ENCODE measurements at places on chromosomes 6 and 20.

DNA sequence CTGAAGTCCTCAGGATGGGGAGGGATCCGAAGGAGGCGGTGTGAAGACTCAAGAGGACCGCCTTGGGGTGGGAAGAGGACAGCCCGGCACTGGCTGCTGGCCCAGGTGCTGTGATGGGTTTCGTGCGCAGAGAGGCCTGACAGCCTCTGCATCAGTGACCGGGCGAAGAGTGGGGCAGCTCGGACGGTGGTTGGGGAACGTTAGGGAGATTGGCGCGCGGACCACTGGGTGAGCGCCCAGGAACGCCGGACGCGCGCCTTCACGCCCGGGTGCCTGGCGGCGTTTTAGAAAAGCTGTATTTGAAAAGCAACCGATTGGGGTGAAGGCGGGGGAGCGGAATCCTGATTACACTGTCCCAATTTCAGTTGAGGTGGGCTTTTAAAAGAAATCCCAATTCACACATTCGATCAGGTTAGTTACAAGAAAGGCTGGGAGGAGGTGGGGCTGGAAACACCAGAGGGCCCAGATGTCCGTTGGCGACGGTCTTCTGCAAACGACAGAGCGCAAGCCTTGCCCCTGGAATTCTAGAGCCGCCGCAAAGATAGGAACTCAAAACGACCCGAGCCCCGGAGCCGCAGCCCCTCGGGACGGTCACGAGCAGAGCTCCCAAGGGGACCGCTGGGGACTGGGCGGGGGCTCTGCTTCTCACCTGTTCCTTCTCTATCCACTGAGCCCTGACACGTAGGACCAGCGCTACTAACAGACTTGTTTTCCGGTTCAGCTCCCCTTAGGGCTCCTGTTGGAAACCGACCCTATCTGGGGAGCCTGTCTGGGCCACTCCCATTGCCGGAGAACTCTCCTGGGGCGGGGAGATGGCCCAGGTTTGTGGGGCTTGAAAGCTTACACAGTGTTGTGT lies 8.5 kb upstream of the TRIM40 start:
- no peak for DNase-seq

- DNase-seq: no peak
Observed at GRCh38 chr6:24477070-24477469, 12.3 kb downstream of the GPLD1 start.

- DNase-seq: no peak
Observed at GRCh38 chr6:11942185-11942864, 69.8 kb upstream of the HIVEP1 start.

- no peak for DNase-seq
Observed at GRCh38 chr6:142683714-142684141, 261.2 kb downstream of the HIVEP2 start.

DNA sequence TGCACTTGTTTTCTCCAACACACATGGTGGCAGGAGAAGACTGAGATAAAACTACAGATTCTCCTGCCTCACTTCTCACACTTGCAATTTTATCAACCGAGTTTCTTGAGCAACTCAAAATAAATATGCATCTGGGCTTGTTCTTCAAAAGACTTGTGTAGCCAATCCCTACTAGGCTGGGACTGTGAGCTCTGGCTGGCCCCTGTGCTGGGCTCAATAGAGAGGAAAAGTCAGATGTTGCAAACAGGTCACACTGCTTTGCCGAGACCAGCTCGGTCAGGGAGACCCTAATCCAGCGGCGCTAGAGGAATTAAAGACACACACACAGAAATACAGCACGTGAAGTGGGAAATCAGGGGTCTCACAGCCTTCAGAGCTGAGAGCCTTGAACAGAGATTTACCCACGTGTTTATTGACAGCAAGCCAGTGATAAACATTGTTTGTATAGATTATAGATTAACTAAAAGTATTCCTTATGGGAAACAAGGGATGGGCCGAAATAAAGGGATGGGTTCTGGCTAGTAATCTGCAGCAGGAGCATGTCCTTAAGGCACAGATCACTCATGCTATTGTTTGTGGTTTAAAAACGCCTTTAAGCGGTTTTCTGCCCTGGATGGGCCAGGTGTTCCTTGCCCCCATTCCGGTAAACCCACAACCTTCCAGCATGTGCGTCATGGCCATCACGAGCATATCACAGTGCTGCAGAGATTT lies 32.7 kb downstream of the FAM50B start:
- DNase-seq: no peak

DNA sequence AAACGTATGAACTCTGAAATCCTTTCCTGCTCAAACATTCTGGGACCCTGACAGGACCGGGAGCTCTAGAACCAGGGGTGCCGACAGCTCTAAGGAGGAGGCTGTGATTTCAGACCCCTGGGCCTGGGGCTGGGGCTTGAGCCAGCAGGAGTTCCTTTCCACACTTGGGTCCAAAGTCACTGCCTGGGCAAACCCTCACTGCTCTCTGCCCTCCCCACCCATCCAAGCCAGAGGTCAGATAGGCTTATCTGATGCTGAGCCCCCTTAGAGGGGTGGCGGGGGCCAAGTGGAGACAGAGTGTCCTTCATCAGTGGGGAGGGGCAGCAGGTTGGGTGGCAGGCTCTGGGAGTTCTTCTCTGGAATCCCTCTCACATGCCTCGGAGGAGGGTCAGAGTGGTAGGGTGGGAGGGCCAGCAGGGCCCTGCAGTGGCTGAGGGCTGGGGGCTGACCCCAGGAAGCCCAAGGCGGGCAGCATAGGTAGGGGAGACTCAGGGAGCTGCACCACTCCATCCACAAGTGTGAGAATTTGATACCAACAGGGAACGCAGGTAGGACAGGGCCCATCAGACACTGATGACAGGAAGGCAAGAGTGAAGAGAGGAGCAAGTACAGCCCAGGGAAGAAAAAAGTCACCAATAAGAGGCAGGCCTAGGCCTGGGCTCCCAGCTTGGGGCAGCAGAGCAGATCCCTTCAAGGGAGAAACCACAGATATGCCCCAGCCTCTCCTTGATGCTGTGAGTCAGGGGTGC lies 121.0 kb downstream of the MRPL14 start:
- DNase-seq: peak; percentile 68

GRCh38 chr20:48143435-48144081 lies 358.3 kb upstream of the SULF2 start:
- DNase-seq: no peak

GRCh38 chr20:3749689-3750531 lies 17.4 kb downstream of the HSPA12B start:
- DNase-seq: peak; percentile 59

DNA sequence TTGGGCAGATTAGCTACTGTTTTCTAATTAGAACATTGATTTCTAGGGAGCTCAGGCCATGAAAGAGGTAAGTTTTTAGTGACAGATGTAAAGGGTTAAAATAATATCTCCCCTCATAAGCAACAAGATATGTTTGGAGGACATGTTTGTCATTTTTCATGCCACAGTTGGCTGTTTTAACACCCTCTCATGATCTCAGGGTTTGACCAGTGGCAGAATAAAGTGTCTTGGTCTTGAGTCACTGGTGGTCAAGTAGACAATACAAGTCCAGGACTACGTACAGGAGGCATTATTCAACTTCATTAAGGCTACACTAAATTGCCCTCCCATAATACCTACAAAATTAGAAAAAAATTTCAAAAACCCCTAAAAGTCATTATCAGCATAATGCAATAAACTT lies 92.6 kb downstream of the F13A1 start:
- DNase-seq: no peak

DNA sequence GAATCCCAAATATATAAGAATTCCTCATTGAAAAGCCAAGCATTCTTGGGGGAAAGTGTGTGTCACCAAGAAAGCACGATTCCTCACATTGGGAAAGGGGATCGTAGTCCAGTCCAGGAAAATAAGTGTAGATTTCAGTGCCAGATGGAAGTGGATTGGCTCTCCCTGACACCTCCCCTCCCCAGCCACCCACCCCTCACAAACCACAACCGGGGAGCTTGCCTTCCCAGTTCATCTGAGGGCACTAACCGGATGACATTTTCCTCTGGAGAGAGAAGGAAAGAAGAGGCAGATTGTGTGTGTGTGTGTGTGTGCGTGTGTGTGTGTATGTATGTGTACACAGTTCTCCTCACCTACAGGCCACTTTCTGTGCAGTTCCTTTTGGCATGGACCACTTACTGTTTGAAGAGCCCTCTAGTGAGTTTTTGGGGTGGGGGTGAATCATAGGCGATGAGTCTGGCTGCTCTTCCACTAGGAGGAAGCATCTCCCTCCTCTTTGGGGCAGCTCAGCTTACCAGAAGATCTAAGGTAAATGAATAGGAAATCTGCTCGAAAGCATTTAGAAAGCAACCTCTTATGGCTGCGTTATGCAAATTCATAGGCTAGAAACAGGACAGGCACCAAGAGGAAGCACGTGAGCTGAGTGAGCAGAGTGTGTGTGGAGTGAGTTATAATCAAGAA lies 20.8 kb downstream of the DAAM2 start:
- peak; percentile 87 for DNase-seq

DNA sequence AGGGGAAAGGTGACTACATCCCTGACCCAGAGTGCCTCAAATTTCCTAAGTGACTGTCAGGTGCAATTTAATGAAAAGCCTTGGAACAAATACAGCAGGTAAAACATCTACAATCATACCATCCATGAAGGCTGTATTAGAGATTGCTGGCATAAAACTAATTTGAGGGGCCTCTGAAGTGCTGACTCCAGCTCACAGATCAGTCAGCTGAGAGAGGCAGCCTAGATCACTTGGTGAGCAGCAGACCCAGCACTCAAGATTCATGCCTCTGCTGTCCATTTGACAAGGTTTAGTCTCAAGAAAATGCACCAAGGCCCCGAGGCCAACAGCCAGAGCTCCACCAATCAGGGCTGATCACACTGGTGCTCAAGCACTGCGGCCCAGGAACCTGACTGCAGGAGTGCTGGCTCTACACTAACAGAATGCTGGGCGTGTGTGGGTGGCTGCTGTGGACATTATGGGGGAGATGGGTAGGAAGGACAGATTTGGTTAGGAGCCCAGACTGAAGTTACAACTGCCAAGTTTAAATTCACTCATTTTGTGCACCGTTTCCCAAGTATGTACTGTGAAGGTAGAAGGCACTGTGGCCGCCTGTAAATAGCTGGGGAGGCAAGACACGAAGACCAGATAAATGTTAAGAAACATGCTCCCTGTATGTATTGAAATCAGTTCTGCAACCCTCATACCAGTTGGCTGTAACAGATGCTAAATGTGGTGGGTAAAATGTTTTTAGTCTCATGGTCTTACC lies 28.2 kb downstream of the SNX5 start:
- no peak for DNase-seq

DNA sequence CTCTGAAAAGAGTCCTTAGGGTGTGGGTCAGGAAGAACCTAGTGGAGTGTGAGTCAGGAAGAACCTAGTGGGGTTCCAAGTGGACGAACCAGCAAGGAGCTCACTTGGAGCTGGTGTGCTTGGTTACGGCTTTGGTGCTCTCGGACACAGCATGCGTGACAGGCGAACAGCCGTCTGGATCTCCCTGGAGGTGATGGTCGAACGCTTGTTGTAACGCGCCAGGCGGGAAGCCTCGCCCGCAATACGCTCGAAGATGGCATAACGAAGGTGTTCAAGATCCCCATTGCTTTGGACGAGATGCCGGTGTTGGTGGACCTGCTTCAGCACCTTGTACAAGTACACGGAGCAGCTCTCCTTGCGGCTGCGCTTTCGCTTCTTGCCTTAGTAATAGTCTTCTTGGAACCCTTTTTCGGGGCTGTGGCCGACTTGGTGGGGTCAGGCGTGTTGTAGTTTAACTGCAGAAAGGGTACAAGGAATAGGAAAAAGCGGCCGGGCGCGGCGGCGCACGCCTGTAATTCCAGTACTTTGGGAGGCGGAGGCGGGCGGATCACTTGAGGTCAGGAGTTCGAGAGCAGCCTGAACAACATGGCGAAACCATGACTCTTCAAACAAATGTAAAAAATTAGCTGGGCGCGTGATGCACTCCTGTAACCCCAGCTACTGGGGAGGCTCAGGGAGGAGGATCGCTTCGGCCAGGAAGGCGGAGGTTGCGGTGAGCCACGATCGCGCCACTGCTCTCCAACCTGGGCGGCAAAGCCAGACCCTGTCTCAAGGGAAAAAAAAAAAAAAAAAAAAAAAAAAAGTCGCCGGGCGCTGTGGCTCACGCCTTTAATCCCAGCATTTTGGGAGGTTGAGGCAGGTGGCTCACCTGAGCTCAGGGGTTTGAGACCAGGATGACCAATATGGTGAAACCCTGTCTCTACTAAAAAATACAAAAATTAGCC lies 48.0 kb downstream of the OR2B2 start:
- no peak for DNase-seq
